ENCODE measurements at places on chromosomes 6 and 20.

DNA sequence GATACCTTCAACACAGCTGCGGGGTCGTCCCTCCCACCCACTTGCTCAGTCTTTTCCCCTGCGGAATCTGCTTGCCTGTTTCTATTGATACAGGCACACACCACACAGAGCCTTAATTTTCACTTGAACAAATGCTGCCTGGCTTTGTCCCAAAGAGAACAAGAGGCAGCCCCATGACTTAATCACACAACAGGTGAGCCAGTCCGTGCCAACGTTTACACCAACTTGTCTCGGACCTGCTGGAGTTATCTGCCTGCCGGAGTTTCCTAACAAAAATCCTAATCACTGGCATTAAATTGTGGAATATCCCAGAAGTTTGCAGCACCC lies 186.8 kb upstream of the RREB1 start:
- DNase-seq: no peak

- DNase-seq: no peak
Measured at GRCh38 chr6:112683926-112684325, 336.8 kb downstream of the RFPL4B start.

- no peak for DNase-seq
Measured at GRCh38 chr6:15317934-15318902, 72.3 kb downstream of the JARID2 start.

DNA sequence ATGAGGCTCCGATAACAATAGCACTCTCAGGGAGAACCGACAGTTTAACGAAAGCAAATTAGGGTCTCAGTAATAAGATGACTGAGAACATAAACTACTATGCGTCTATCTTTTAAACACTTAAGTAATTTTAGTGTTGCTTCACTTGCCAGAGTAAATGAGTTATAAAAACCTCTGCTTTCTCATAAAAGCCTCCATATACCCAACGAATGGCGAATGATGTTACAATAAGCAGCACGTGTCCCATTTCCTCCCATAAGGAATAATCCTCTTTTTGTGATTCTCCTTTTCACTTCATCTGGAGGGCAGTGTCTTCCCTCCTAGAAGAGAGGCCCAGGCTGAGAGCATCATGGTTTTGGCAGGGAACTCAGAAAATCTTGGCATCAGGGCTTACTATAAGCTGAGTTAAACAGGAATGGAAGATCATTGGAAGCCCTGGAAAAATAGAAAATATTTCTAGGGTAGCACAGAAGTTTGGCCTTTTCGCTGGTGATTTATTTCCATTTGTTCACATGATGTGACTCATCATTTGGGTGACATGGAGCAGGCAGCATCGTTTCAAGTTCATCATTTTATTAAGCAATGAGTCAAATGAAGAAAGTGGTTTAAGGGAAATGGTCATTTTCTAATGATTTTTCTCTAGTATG lies 255.4 kb downstream of the ATXN1 start:
- DNase-seq: no peak

DNA sequence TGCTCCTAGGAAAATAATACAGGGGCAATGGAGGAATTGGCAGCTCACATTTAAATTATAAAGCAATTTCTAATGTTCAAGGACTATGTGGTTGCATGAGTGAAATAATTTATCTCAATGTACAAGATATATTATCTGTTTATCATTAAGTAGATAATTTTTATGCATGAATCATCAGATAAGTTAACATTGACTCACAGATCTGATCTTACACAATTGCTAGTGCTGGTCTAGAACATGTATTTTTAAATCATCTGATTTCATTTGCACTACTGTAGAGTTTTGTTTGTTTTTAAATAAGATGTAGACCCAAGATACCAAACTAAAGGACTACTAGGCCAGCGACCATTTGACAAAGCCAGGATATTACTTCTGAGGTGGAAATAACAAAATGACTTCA lies 199.2 kb downstream of the BMP2 start:
- DNase-seq: no peak

- no peak for DNase-seq
Measured at GRCh38 chr6:25009393-25009710, 73.6 kb upstream of the RIPOR2 start.

GRCh38 chr20:50916257-50916656 lies 15.0 kb downstream of the ADNP start:
- DNase-seq: no peak

- no peak for DNase-seq
Measured at GRCh38 chr6:15986027-15986629, 142.8 kb upstream of the MYLIP start.

GRCh38 chr6:33428224-33428965 lies 8.5 kb downstream of the SYNGAP1 start:
- no peak for DNase-seq

GRCh38 chr20:23920408-23921325 lies 41.1 kb upstream of the CST5 start:
- DNase-seq: no peak

- no peak for DNase-seq
Measured at GRCh38 chr20:57795342-57795697, 85.5 kb upstream of the PMEPA1 start.

GRCh38 chr6:69988458-69989126 lies 122.2 kb downstream of the COL19A1 start:
- DNase-seq: no peak

GRCh38 chr6:152734630-152735029 lies 16.0 kb upstream of the VIP start:
- no peak for DNase-seq

GRCh38 chr6:148999501-148999900 lies 252.7 kb downstream of the UST start:
- no peak for DNase-seq

DNA sequence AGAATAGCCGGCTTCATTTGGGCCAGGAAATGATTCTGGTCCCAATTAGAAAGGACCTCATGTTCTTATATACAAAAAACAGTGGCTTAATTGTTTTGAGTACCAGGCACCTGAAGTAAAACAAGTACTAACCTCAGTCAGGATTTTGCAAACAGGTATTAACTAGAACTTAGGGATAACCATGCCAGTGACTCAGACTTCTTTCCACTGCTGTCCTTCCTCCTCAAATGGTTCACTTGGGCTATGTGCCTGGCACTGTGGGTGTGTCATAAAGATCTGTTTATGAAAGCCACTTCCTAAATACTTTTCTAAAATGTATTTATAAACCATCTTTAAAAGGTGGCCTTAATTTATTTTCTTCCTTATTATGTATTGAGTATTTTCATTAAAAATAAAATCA lies 10.7 kb downstream of the CLDN20 start:
- DNase-seq: no peak

- DNase-seq: no peak
Measured at GRCh38 chr6:79548304-79548703, 11.1 kb upstream of the LCA5 start.

DNA sequence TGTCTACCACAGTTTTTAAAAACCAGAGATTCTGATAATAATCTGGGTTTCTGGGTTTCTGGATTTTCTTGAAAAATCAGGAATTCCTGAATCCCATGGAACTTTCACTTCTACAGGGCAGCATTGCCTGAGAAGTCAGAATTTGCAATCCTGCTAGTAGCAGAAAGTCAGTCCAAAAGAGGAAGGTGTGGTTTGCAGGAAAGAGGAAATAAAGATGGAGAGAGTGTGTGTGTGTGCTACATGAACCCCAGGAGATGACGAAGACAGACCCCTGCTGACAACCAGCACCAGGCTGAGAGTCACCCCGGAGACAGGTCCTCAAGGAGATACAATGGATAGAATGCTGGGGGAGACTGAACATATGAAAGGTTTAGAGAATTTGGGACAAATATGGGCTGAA lies 44.9 kb downstream of the PRND start:
- DNase-seq: no peak

- no peak for DNase-seq
Measured at GRCh38 chr6:144316862-144317195, 31.7 kb downstream of the UTRN start.

GRCh38 chr6:100446115-100447080 lies 18.3 kb downstream of the SIM1 start:
- no peak for DNase-seq

DNA sequence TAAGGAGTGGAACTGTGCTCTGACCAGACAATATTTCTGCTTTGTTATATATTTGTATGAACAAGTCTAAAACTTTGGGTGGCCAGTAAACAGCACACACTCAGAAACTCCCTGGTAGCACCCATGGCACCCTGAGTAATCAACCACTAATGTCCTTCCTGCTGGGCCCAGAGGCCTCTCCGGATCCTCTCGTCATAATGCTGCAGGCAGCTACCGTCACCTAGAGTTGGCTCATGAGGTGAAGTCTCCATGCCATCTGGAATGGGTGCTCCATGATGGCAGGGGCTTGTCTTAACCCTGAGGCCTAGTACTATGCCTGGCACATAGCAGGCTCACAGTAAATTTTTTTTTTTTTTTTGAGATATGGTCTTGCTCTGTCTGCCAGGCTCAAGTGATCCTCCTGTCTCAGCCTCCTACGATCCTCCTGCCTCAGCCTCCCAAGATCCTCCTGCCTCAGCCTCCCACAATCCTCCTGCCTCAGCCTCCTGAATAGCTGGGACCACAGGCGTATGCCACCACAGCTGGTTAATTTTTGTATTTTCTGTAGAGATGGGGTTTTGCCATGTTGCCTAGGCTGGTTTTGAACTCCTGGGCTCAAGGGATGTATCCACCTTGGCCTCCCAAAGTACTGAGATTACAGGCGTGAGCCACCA lies 3.0 kb upstream of the SDCBP2 start:
- DNase-seq: no peak

GRCh38 chr20:56781108-56781739 lies 152.1 kb downstream of the TFAP2C start:
- no peak for DNase-seq

- no peak for DNase-seq
Measured at GRCh38 chr20:58243653-58244410, 15.4 kb upstream of the ANKRD60 start.

DNA sequence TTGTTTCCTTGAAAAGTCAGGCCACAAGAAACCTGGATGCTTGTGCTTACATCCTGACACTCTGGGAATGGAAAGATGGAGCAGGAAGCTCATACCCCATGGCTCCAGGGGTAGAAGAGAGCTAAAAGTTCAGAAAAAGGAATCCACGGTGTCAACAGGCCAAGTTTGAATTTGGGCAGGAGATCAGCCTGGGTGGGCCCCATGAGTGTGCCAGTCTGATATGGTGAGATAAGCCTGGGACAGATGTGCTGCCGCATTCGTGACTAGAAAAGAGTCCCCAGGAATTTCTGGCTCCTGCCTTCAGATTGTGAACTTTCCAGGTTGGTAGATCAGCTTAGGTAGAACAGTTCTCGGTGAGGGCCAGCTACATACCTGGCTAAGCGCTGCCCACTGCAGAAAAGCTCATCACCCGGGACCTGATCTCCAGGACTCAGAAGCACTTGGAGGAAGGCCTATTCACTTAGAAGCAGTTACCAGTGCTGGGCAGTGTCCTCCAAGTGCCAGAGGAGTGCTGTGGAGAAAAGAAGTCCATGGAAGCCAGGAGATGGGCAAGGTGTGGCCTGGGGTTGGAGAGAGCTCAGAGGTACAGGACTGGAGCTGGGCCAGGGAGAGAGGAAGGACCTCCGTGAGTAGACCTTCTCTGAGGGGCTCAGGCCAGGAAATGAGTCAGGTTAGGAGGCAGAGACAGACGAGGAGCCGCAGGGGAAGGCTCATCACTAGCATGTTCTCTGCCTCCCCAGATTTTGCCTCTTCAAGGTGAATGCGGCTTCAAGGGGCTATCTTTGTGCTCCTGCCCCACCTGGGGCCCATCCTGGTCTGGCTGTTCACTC lies at the start of gene TSPO2:
TSS of gene TSPO2 (plus strand) at position 242 of the 830 bp plus-strand sequence. CDS start at position 761, 519 bp downstream.
- DNase-seq: no peak

DNA sequence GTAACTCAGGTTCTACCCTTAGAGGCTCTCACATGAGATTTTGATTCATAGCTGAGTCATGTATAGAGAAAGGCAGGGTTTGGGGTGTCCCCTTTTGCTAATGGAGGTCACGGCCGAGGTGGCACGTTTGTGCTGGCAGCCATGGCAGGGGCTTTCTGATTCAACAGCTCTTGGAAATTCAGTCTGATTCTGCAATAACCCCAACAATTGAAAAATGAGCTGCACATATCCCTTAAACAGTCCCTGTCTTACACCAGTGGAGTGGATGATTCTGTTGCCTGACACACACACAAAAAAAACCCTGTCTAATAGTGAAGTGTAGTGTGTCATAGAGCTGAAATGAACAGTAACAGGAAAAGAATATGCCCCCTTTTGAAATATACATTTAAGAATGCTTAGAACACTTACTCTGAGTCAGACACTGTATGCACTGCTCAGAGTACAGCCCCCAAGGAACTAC lies 40.4 kb upstream of the ARG1 start:
- no peak for DNase-seq

DNA sequence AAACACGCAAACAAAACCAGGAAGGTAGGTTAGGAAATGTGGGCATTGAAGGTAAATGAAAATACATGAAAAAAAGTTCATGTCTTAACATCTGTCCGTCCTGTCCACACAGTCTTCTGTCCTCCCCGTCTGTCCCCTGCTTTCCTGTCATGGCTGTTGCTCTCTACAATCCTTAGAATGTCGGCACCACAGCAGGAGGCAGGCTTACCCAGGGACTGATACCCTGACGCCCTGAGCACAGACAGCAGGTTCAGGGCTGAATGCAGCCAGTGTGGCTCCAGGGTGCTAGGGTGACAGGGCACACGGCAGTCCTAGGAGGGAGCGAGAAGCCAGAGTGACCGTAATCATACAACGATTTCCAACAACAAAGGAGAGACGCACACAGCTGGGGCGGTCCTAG lies 123.7 kb downstream of the IRF4 start:
- DNase-seq: no peak

GRCh38 chr6:86535100-86535499 lies 402.2 kb upstream of the HTR1E start:
- no peak for DNase-seq
